ENCODE measurements at places on chromosomes 7 and 10.

DNA sequence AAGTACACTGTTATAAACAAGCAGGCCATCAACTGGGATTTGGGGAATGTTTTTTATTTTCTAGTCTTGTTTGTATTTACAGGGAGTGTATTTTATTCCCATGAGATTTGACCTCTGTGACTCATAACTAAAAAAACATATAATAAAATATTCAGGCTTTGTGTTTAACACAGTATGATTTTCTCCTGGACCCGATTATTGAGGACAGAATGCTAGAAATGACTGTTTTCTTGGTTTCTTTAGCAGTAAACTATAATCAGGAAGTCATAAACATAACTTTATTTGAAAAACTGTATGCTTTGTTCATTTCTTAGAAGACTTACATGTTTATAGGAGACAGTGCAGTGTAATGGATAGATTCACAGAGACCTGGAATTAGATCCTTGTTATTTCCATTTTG lies 2.1 kb downstream of the NHLRC2 start:
- DNase-seq = no peak

- DNase-seq = no peak
Observed at GRCh38 chr10:92569071-92569470, 4.8 kb downstream of the IDE start.

GRCh38 chr10:47036771-47037170 lies 125.5 kb downstream of the PTPN20 start:
- no peak for DNase-seq

- DNase-seq = peak; percentile 80
Observed at GRCh38 chr10:49488056-49488717, 50.7 kb downstream of the ERCC6 start.

GRCh38 chr10:116111483-116112095 lies 161.4 kb downstream of the GFRA1 start:
- peak; percentile 29 for DNase-seq

GRCh38 chr10:131277969-131278368 lies 33.6 kb downstream of the TCERG1L start:
- DNase-seq = no peak

DNA sequence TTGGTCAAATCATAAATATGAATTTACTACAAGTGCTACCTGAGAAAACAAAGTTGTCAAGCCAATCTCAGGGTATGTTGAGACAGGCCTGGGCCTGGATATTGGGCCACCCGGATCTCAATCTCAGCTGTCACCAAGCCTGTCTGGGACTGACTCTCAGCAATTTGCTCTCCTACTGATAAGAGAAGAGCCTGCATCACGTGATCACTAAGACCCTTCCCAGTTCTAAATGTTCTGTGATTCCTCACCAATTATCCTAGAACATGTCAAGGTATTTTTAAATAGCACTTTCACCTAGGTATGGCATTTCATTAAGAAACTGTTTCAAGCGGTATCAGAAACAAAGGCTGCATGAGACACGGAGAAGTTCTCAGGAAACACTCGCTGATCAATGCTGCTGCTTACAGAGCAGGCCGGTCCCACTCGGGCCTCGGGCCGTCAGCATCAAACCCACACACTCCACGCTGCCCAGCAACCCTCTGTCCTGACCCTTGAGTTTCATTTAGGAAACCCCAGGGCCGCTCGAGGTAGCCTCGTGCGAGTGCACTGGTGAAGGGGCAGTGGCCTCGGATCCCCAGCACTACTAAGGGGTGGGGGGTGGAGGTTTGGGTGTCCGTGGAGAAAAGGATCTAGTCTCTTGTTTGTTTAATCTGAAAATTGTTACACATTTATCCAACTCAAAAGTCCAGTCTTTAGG lies 4.1 kb downstream of the KLF6 start:
- DNase-seq = peak; percentile 55

All from islet precursor cell (in vitro differentiated cells).